ENCODE measurements at places on chromosomes 12 and 14. TPM values are rescaled to one million over a fixed set of nuclear protein-coding genes. Genes with fewer than 3 reads are reported as not detected.

GRCh38 chr12:51281202-51281924 lies 11.1 kb upstream of the SMAGP start:
- DNase-seq: no peak

ZNF891 gene
- total RNA-seq: 2.7 TPM

- DNase-seq: no peak
Measured at GRCh38 chr12:105748806-105749600, 389.8 kb downstream of the NUAK1 start.

GRCh38 chr12:124336742-124337520 lies 42.0 kb downstream of the RFLNA start:
- no peak for DNase-seq

SPRING1 gene
- 31.7 TPM for total RNA-seq

CLEC1B gene
- not detected for total RNA-seq

TSPAN8 gene
- total RNA-seq: not detected

DNA sequence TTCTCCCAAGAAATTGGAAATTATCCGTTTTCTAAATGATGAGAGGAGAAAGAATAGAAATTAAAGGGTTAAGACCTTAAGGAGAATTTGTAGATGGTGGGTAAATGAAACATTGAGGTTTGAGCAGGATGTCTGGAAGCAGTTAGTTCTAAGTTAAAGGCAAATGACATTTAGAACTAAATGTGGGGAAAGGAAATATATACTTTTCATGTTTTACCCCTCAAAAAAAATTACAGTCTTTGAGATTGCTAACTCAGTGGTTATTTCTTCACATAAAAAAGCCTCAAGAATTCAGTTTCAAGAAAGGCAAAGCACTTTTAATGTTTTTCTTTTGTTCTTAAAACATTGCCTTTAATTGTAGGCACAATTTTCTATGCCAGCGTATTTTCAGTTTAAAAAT lies 114.0 kb downstream of the PLEKHA5 start:
- DNase-seq: no peak

CLEC9A gene
- total RNA-seq: not detected

ACOT6 gene
- not detected for total RNA-seq

DNA sequence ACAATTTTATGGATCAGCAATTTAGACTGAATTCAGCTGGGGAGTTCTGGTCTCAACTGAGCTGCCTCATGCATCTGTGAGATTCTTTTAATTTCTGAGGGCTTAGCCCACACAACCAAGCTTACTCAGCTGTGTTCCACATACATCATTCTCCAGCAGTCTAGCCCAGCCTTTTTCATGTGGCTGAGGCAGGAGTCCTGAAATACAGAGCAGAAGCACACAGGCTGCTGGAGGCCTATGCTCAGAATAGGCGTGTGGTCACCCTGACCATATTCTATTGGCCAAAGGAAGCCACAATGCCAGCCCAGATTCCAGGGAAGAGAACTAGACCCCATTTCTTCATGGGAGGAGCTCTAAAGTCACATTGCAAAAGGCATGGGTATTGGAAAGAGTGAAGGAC lies 72.3 kb upstream of the DHRS4 start:
- DNase-seq: no peak

DNA sequence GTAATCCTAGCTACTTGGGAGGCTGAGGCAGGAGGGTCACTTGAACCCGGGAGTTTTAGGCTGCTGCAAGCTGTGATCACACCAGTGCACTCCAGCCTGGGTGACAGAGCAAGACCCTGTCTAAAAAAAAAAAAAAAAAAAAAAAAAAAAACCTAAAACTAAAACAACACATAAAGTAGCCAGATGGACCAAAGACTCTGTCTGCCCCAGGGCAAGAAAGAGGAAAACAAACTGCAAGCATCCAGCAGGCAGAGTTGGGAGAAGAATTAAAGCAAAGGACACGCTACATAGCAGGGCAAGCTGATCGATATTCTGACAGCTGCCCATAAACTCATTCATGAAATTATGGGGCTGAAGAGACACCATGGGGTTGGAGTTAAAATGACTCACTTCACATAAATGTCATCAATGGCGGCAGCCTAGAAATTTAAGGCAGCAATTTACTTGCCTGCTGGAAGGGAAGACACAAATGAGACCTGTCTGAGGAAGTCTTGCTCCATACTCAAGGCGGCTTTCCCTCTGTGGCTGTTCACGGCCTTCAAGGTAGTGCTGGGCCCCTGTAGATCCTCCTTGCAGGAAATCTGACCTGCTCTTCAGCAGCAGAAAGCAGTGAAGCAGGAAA lies 259.1 kb upstream of the FKBP4 start:
- no peak for DNase-seq

GRCh38 chr12:67352682-67353081 lies 83.5 kb downstream of the CAND1 start:
- DNase-seq: no peak

GUCY2C gene
- not detected for total RNA-seq

DNA sequence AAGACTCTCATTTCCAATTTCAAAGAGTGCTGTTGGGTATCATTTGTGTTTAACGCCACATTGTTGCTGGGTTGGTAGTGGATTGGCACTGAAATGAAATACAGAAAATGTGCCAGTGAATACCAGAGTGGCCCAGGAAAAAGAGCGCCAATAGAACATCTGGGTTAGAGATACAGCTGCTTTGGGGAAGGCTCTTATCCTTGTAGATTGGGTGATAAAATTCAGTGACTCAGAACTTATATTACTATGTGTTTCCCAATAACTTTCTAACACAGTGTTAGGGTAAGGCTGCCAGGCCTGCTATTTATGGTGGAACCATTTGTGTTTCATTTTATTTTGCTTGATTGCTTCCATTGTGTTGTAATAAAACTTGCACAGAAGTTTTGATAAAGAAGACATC lies 168.2 kb upstream of the SSTR1 start:
- DNase-seq: no peak

DNA sequence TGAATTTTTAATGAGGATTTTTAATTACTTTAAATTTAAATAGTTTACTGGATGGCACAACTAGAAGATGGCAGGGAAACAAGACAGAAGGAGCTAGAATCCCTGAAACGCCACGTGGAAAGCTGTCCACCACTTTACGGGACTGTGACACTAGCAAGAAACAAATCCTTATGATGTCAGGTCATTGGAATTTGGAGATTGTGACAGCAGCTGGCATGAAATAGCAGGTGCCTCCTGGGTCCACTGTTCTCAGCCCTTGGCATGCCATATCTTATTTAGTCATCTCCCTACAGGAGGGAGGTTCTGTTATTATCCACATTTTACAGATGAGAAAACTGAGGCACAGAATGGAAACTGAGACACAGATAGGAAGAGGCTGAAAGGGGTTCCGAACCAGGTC lies 113.8 kb downstream of the BCL11B start:
- peak; percentile 4 for DNase-seq

GRCh38 chr14:88326352-88327103 lies 3.5 kb upstream of the KCNK10 start:
- DNase-seq: no peak

OR6C2 gene
- not detected for total RNA-seq

DNA sequence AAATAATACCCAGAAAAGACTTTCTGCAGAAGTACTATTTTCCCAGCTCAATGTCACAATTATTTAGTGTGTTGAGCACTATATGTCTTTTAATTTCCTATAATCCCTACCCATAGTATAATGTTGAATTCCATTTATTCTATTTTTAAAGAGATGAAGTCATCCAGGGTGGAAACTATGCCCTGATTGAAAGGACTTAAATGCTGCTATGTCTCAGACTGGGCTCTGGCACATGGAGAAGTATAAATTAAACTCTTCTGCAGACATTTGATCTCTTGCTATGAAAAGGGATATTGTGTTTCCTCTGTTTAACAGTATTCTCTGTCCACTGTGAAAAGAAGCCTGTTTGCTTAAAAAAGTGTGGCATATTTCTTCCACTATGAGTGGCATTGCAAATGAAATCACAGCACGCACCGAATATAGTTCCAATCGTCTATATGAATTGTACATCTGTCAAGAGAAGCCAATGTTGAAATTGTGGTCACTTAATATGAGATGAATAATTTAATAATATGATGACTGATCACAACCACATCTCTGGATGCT lies 192.3 kb downstream of the BCAT1 start:
- DNase-seq: no peak

DNA sequence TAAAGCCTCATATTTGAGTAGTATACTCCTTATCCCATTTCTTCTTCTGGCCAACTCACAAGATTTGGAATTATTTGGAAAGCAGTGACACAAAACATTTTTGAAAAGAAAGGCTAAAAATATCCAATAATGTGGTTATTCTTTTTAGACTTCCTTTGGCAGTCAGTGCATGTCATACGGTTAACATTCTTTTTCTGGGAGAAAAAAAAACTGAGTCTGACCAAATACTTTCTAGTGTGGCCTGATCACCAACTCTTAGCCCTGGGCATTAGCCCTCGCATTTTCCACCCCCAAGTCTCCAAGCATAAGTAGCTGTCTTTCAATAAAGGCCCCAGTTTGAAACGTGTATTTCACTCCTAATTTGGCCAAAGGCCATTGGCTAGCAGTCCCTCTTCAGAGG lies 5.9 kb downstream of the RASSF3 start:
- DNase-seq: no peak

Measured in activated CD4-positive, alpha-beta T cell treated with anti-CD3 and anti-CD28 coated beads, Interleukin-2, amount 10 ng/mL, durations not matched to agents 7 days and 5 days (primary cell).